ENCODE measurements at places on chromosomes 3 and 15.

DNA sequence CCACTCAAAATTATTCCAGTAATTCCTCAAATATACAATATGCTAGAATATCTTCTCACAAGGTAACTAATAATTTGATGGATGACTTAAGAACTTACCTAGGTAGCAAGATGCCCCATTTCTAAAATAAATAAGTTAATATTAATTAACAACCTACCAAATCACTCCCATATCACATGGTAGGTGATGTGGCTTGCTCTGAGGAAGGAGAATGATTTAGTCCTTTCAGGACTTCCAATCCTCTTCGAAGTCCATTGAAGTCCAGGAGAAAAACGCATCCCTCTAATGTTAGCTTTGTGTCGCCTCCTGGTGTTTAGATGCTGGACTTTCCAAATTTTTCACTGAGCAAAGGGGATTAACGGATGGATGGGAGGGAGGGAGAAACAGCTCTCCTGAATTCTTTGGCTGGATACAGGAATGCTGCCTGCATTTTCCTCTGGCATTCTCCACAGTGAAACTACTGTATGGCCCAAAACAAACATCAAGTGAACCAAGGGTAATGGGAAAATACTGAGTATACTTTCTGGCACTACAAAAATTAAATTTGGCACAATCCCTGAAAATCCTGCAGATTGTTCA lies 58.6 kb downstream of the PRICKLE2 start:
- DNase-seq: no peak

DNA sequence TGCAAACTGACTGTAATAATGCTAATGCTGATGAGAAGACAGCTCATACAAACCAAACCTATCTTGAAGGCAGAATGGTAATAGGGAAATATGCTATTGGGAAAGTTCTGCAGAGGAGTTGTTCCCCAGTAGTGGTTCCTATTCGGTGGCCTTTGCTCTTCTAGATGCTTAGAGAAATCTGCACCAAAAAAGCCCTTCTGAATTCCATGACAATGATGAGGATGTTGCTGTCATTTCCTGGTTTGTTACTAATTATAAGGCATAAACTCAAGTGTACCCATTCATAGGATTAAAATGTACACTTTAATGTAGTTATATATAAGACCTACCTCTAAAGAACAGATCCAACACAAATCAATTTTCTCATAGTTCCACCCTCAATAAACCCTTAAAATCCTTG lies 30.1 kb downstream of the TOMM70 start:
- peak; percentile 6 for DNase-seq

- DNase-seq: peak; percentile 96
Measured at GRCh38 chr15:49492830-49493229, 69.8 kb downstream of the FGF7 start.

- DNase-seq: peak; percentile 70
Measured at GRCh38 chr3:192802957-192803899, 75.9 kb upstream of the FGF12 start.

- peak; percentile 91 for DNase-seq
Measured at GRCh38 chr3:188673646-188674186, 498.1 kb upstream of the TPRG1 start.

DNA sequence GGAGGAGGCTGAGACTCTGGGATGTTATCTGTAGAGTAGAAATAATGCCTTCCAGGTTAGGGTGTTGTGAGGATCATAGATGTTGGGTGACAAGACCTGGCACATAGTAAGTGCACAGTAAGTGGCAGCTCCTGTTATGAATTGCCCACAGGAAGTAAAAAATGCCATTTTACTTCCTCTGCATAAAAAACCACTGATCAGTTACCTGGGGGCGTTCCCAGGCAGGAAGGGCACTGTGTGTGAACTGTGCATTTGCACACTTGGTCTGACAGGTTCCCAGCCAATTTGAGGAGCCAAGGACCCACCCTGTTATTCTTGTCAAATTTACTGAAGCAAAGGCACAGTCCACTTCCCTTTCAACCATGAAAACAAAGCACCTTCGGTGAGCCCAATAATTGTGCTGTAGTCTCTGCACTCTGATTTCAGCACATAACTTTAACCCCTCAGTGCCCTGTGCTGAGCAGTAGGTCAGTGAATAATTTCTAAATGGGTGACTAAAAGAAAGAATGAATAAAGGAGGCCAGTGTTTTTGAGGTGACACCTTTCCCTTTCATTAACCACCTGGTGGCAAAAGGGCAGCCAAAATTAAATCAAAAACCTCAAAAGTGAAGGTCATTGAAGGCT lies 85.8 kb upstream of the ARHGEF3 start:
- no peak for DNase-seq

DNA sequence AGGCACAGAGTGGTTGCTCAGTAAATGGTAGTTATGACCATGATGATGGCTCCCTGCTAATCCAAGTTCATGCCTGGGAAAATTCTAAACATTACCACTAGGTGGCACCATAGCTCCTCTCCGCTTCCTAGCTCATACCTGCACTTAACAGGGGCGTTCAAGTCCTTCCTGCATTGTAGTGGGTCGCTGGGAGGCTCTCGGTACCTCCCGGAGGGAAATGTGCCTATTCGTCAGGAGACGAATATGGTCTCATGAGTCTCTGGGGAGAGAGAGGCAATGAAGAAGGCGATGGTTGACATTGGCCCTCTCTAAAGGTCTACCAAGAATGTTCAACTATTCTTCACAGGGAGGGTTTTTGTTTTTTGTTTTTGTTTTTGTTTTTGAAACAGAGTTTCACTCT lies 10.9 kb downstream of the MESP1 start:
- peak; percentile 75 for DNase-seq

GRCh38 chr3:119663885-119664284 lies 3.5 kb upstream of the POPDC2 start:
- DNase-seq: peak; percentile 73

DNA sequence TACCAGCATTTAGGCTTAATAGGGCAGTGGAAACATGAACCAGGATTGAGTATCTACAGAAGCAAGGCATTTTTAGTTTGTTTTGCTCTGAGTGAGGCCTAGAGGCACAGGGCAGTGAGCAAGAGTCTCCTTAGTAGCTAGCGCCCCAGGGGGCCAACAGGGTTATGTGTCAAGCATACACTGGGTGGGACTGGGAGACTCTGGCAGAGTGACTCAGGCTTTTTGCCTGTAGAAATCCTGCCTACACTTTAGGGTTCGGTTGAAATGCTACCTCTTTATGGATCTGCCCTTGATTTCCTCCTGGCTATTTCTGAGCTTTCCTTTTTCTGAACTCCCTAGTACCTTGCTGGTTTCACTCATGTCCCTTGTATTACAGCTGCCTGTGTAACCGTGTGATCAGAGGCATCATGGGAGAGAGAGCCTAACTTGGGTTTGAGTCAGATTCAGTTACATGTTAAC lies 72.2 kb downstream of the TOP2B start:
- peak; percentile 84 for DNase-seq

GRCh38 chr3:49906073-49906743 lies 2.5 kb upstream of the MST1R start:
- peak; percentile 31 for DNase-seq

DNA sequence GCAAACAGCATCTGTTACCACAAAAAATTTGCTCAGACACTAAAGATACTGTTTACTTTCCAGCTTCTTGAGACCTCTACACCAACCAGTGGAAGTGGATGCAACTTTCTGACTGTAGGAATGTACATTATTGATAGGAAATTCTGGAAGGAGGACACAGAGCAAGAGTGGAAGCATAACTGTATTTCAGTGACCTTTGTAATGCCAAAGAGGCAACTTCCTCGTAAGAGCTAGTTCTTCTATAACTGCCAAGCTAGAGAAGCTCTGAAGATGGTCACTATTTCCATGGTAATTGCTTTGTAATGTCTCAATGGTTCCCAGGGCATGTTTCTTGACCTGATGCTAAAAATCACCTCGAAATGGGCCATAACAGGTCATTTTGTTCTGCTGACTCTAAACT lies 96.3 kb upstream of the SLC2A2 start:
- no peak for DNase-seq

- DNase-seq: no peak
Measured at GRCh38 chr3:153547970-153548369, 385.9 kb downstream of the RAP2B start.

GRCh38 chr3:52693071-52693470 lies 7.2 kb downstream of the GNL3 start:
- no peak for DNase-seq

GRCh38 chr3:31639828-31640227 lies 107.1 kb downstream of the STT3B start:
- DNase-seq: no peak

DNA sequence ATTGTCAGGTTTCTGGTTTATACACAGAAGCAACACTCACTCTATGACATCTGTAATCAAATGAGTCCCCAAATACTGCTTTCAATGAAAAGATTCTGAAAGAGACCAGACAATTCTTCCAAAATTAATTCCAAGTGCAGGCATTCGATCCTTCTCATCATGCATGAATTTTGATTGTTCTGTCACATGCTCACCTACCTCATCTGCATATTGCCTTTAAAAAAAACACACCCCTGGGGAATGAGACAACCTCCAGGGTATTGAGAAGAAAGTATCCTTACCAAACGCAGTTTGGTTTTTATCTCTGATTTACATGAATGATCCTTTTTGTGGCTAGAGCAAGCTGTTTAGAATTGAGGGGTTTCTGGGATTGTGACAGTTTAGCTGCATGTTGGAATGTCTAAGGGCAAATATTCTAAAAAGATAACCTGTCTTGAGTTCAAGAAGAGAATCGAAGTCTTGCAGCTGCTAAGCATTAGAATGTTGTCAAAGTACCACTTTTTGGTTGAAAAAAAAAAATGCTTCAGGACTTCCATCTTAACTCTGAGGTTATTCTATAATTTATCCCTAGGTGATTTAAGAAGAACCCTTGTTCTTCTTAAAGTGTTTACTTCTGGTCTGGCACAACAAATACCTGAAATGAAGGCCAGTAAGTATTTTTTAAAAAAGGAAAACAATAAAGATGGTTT lies 653.1 kb downstream of the RBMS3 start:
- no peak for DNase-seq

- DNase-seq: peak; percentile 59
Measured at GRCh38 chr3:176872771-176873209, 324.5 kb downstream of the TBL1XR1 start.

GRCh38 chr15:44381236-44381635 lies 46.2 kb upstream of the CTDSPL2 start:
- DNase-seq: peak; percentile 44

DNA sequence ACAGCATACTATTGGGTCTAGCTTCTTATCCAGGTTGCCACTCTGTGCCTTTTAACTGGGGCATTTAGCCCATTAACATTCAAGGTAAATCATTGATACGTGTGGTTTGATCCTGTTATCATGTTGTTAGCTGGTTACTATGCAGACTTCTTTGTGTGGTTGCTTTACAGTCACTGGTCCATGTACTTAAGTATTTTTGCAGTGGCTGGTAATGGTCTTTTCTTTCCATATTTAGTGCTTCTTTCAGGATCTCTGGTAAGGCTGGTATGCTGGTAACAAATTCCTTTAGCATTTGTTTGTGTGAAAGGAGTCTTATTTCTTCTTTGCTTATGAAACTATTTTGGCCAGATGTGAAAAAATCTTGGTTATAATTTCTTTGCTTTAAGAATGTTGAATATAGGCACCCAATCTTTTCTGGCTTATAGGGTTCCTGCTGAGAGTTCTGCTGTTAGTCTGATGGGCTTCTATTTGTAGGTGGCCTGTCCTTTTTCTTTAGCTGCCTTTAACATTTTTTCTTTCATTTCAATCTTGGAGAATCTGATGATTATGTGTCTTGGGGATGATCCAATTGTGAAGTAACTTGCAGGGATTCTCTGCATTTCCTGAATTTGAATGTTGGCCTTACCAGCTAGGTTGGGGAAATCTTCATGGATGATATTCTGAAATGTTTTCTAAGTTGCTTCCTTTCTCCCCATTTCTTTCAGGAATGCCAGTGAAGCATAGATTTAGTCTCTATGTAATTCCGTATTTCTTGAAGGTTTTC lies 39.3 kb downstream of the CCR1 start:
- DNase-seq: no peak

- no peak for DNase-seq
Measured at GRCh38 chr3:169871129-169871886, 1.6 kb upstream of the LRRC31 start.

GRCh38 chr3:172915911-172916514 lies 165.5 kb downstream of the ECT2 start:
- no peak for DNase-seq

GRCh38 chr15:55267401-55268175 lies 22.0 kb downstream of the RAB27A start:
- DNase-seq: peak; percentile 43

DNA sequence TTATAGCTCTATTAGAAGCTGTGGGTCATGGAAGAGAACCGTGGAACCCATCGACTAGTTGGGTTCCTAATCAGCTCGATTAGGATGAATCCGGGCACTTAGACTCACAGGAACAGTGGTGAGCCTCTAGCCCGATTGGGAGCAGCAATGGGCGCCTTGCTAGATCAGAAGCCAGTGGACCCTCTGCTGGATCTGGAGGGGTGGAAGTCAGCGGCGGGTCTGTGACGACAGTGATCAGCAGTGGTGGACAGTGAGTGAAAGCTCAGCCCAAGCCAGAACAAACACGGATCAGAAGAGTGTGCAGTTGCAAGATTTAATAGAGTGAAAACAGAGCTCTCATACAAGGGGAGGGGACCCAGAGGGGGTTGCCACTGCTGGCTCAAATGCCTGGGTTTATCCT lies 1170.2 kb downstream of the OTOL1 start:
- no peak for DNase-seq

GRCh38 chr3:27423463-27423862 lies 54.3 kb upstream of the NEK10 start:
- DNase-seq: peak; percentile 89

- no peak for DNase-seq
Measured at GRCh38 chr15:100598655-100599054, 3.3 kb downstream of the LINS1 start.

GRCh38 chr3:107959550-107960154 lies 131.2 kb downstream of the CD47 start:
- peak; percentile 42 for DNase-seq

- DNase-seq: peak; percentile 49
Measured at GRCh38 chr3:48057521-48057920, 41.3 kb upstream of the MAP4 start.

DNA sequence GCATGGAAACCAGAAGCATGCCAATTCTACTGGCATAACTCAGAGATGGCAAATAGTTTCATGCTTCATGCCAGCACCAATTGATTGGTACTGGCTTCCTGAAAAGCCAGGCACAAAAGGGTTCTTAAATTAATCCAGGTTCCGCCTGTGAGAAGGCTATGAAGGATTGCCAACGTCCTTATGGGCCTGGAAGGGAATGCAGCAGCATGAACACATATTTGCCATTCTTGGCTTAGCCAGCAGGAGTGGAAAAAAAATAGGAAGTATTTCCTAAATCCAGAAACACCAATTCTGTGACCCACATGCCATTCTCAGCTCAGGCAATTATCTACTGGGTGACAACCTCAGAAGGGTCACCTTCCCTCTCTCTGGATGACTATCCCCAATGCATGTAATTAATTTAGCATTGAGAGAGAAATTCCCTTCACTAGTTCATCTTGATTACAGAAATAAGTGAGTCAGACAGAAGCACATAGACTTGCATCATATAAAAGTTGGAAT lies 36.0 kb downstream of the ADAMTS9 start:
- DNase-seq: no peak

DNA sequence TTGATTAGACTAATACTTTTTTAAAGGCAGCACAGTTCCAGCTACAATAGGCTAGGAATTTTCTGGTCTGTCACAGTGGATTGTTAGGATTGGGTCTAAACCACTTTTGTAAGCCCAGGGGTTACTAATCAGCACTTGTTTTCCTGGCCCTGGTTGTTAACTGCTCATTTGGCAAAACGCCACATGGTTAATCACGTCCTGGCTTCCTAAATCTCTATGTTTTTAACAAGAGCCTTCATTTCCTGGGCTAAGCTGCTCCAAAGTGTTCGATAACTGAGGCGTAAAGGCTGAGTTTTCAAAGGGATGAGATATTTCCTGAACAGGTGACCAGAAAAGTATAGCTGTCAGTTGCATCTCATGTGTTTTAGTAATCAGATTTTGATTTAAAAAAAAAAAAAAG lies 38.9 kb upstream of the CLRN1 start:
- DNase-seq: peak; percentile 80
